ENCODE measurements at places on chromosomes 11 and 22. TPM values are rescaled to one million over a fixed set of nuclear protein-coding genes. Genes with fewer than 3 reads are reported as not detected.

Gene CHID1
- total RNA-seq: 89.8 TPM

Gene TSPAN18
- total RNA-seq: 65.3 TPM

Gene CRYBB3
- total RNA-seq: 1.7 TPM

Gene PTPRCAP
- total RNA-seq: not detected

Gene LMNTD2
- 1.8 TPM for total RNA-seq

Gene RFPL1
- total RNA-seq: not detected

Gene PTPN5
- not detected for total RNA-seq

Gene KLHL35
- 1.2 TPM for total RNA-seq

Gene CRYBB1
- not detected for total RNA-seq

Gene SLC25A18
- total RNA-seq: not detected

Gene OR6T1
- not detected for total RNA-seq

Gene OR2AT4
- not detected for total RNA-seq

Gene IGSF22
- total RNA-seq: not detected

Gene TMEM45B
- not detected for total RNA-seq

Gene TRIM29
- total RNA-seq: not detected

Gene DSCAML1
- total RNA-seq: not detected

Gene GPR83
- not detected for total RNA-seq

Gene LMO2
- 62.4 TPM for total RNA-seq

Gene EEF1G
- 1,345 TPM for total RNA-seq

Gene KCNJ1
- not detected for total RNA-seq

Gene CBLIF
- not detected for total RNA-seq

Gene CCDC87
- total RNA-seq: 0.28 TPM

Gene RTN4RL2
- total RNA-seq: 0.83 TPM

Gene BARX2
- total RNA-seq: not detected

Gene GGT1
- 1.8 TPM for total RNA-seq

Gene HPX
- 2.1 TPM for total RNA-seq

Gene RIMBP3B
- not detected for total RNA-seq

Gene SYCE3
- total RNA-seq: not detected

Gene ADORA2A
- total RNA-seq: 17.1 TPM

Gene PSMA1
- 203 TPM for total RNA-seq

Gene CATSPER1
- 1.0 TPM for total RNA-seq

Gene SHISA8
- not detected for total RNA-seq

Gene GP1BB
- total RNA-seq: 1.5 TPM

Gene TYR
- total RNA-seq: not detected

Gene CSNK2A3
- total RNA-seq: not detected
